ENCODE measurements at places on chromosomes 16 and 17. TPM values are rescaled to one million over a fixed set of nuclear protein-coding genes. Genes with fewer than 3 reads are reported as not detected.

ZNF232 gene
- total RNA-seq, result 4.6 TPM

SCNN1B gene
- total RNA-seq, result 0.06 TPM

PRR11 gene
- 45.6 TPM for total RNA-seq

NLRC3 gene
- total RNA-seq, result 0.05 TPM

GP1BA gene
- total RNA-seq, result not detected
